Activated T-cell treated with anti-CD3 and anti-CD28 coated beads for 24 hours (primary cell): ENCODE measurements at places on chromosomes 13 and 19.

DNA sequence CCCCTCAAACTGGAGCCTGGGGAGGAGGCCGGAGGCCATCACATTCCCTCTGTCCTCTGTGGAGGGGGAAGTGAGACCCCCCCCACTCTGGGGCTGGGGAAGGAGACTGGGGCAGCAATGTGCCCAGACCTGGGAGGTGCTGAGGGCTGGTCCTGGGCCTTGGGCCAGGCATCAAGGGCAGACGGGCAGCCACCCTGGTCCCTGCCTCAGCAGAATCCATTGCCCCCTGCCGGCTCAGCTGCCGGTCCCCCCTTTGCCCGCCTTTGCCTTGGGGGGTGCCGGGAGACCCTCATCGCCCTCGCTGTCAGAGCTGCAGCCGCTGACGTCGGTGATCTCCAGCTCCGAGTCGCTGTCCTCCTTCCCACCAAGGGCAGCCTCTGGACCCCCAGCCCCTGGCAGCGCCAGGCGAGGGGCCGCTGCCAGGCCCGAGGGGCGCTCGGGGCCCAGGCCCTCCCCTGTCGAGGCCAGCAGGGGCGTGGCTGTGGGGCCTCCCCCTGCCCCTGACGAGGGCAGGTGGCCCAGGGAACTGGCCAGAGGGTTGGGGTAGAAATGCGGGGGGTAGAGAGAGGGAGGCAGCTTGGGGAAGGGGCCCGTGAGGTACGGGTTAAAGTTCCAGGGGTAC lies 20.1 kb downstream of the ERFL start:
- DNase-seq = no peak

DNA sequence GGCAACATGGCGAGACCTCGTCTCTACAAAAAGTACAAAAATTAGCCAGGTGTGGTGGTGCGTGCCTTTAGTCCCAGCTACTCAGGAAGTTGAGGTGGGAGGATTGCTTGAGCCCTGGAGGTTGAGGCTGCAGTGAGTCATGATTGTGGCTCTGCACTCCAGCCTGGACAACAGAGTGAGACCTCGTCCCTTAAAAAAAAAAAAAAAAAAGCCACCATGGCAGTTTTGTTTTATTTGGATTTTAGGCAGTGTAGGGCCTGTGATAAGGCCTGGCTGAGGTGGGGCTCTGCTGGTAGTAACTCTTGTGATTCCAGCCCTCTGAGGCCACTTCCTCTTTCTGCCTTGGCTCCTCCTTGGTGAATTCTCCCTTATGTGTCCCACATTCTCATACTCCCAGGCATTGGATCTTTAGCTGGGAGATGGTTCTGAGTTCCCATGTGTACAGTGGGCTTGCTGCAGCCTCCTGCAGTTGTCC lies 39.2 kb downstream of the GATAD2A start:
- DNase-seq = no peak

DNA sequence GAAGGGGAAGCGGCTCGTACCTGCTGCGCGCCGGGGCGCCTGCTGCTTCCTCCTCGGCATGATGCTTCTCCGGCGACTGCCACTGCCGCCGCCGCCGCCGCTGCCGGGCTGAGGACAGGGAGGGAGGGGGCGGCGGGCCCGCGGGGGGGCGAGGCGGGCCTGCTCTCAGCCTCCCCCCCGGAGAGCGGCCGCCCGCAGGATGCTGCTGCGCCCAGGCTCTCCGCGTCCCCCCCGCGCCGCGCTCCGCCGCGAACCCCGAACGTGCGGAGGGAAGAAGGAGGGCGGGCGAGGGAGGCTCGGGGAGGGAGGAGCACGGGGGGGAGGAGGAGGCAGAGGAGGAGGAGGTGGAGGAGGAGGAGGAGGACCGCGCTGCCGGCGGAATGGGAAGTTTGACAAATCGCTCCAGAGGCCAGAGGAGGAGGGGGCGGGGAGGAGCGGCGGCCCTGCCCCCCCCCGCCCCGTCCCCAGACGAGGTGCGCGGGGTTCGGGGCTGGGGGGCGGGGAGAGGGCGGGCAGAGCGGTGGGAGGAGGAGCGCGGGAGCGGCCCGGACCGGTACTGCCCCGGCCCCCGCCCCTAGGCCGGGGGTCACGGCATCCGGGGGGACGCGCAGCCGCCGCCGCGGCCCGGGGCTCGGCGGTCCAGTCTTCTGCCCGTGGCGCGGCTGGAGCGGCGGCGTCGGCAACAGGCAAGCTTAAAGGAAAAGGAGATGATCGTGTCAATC lies at the start of gene TSHZ3:
Gene TSHZ3 (minus strand): TSS at position 277 of the 722 bp plus-strand sequence. CDS start 217 bp downstream, at position 60.
- DNase-seq = no peak

DNA sequence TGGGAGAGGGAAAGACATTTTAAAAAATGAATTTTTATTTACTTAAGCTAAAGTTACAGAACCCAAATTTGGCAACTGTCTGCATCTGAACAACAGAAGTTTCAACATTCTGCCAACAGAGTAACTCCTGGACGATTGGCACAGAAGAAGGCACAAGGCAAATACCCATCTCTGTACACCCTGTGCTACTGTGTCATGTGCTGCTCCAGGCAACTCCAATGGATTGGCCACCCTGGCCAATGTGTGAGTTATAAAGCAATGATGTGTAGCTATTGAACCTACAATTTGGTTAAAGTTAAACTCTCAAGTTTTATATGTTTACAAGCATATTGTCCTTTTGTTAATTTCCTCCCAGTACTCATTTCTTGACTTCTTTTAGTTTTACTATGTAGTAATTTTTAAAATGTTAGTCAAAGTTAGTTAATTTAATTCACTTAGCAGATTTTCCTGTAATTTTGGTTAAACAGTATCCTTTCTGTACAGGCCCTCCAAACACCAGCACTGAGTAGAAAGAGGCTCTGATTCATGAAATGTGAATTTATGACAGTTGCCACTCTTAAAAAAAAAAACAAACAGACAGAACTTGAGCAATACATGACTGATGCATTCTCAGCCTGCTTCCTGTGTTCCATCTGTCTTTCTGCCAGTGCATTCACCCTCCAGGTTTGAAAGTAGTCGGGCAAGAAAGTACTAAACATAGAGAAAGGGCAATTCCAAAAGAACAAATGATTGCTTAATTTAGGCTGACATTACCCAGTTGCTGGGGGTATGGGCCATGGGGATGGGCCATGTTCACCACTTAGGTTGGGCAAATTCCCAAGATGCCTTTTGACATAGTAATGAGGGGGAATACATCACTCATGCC lies 5.9 kb downstream of the STARD13 start:
- no peak for DNase-seq

- DNase-seq = peak; percentile 86
Observed at GRCh38 chr19:53553865-53554791, 16.2 kb downstream of the ZNF331 start.

GRCh38 chr19:20247016-20247683 lies 80.1 kb downstream of the ZNF486 start:
- peak; percentile 8 for DNase-seq
